Activated CD8-positive, alpha-beta memory T cell treated with anti-CD3 and anti-CD28 coated beads for 24 hours (primary cell): ENCODE measurements at places on chromosomes 12 and 14.
A peak's percentile ranks its signal among the peaks of the same experiment; 100 is the strongest.

- DNase-seq = no peak
These were observed 55.0 kb downstream of the EMP1 start for GRCh38 chr12:13251521-13251920.

GRCh38 chr12:14514154-14514842 lies 53.4 kb downstream of the PLBD1 start:
- no peak for DNase-seq

- DNase-seq = no peak
These were observed 158.2 kb downstream of the NUAK1 start for GRCh38 chr12:105980533-105980932.

DNA sequence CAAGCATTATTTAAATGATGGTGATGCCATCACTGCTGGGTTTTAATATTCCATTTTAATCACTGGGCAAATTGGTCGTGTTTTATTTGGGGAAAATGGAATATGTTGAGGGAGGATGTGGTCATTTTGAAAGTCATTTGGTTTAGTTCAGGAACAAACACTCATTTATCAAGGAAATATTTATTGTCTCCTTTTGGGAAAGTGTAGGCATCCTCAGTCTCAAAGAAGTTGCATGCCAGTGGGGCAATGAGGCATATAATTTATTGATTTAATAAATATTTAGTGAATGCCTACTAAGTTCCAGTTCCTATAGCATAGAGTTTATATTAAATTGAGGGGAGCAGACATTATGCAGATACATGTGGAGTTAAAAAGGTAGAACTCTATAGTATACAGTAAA lies 134.3 kb downstream of the NPAS3 start:
- DNase-seq = no peak

GRCh38 chr12:14452865-14453264 lies 87.4 kb downstream of the ATF7IP start:
- no peak for DNase-seq

DNA sequence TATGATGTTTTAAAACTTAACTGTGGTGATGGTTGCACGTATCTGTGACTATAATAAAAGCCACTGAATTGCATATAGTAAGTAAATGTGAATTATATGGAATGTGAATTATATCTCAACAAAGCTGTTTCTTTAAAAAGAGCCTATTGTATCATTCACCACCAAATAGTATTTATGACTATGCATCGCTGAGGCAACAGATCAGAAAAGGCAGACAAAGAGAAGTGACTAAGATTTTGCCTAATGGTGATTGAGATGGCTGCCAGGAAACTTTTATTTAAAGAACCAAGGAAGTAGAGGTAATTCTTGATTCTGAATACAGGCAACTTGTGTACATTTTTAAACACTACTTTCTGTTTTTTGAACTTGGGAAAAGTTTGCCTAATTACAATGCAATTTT lies 31.7 kb downstream of the DHRS7 start:
- DNase-seq = no peak

DNA sequence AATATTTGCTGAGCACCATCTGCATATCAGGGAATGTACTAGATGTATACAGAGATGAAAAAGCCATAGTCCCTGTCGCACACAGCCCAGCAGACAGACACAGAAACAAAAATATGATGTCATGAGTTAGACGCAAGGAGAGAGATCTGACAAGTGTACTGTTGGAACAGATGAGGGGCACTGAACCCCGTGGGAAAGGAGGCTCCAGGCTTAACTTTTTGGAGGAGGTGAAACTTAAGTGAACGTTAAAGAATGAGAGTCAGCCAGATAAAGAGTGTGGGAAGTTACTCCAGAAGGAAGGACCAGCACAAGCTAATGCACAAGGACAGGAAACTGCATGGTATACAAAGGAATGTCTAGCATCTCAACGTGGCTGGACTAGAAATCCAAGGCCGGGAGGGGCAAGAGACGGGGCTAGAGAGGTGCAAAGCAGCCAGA lies 2.5 kb upstream of the ACTN1 start:
- no peak for DNase-seq

DNA sequence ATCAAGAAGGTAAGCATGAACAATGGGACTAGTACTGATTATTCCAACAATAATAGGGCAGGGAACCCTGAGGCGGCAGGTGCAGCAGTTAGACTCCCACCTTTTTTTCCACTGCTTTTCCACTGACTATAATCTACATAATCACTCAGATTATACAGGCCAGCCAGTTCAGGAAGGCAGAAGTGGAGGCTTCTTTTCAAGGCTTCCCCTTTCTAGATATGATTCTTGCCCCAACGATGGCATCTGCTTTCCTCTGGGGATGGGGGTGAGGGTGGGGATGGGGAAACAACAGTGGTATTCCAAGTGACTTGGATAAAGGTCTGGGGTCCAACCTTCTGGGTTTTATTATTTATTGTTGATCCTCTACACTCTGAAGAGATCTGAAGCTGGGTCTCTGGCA lies 331 bp downstream of the NCKAP1L start:
- DNase-seq = no peak

DNA sequence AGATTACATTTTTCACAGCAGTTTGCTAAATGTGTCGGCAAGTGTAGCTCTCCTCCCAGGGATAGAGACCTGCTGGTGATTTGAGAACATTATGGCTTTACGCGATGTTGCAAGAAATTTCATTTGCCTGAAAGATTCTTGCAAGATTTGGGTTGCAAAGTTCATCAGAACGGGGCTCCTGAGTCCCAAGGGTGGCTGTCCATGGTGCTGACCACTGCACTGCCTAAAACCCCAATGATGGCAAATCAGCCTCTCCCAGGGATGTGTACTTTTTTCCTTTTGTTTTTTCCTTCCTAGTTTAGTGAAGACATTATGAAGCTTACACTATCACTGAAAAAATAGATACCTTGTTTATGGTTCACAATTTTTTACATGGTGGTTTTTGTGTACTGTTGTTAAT lies 85.4 kb downstream of the WSCD2 start:
- DNase-seq = no peak

DNA sequence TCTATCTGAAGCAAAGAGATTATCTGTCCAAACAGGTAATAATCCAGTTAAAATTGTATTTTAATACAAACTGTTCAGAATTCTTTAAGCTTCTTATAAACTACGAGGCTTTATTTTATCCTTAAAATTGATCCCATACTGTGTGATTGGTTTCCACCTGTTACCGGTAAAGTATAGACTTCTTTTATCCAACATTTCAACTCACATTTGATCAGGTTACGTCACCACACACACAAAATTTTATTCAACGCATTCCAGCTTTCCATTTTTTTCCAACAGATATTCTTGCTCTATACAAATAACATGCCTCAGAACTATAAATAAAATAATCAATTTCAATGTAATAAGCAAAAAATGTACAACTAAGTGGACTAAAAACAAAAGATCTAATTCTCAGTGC lies 4.5 kb downstream of the NOVA1 start:
- DNase-seq = no peak

DNA sequence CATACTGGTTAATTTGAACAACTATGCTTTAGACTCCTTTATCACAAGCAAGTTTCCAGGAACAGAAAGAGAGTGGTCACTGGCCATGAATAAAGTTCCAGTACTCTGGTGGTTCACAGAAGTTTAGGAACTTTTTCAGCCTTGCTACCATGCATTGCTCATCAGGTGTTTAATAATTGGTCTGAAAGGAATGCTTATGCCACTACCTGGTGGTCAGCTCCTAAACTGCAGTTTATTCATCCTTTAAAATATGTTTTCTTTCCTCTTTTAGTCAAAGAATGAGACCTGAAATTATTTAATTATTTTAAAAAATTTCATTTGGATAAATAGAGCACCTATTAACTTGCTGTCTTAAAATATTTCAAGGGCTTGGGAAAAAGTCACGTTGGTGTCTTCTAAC lies 260.1 kb upstream of the OR4E1 start:
- no peak for DNase-seq

DNA sequence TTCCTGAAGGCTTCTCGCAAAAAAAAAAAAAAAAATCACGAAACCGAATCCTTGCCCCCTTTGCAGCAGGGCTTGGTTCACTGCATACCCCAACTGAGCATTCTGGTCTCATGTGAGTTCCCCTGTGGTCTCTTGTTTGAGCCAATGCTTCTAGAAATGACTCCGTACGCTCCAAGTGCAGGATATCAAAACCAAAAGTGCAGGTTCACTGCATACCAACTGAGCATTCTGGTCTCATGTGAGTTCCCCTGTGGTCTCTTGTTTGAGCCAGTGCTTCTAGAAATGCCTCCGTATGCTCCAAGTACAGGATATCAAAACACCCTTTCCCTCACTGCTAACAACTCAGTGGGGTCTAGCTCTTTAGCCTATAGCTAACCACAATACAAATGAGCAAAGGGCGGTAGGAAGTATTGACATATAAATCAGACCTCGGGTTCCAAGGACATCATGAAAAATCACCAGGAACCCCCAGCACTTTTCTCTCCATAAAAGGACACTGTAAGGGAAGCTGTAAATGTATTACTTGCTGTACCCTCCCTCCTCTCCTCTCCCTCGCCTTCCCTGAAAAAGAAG lies 206.3 kb upstream of the NOS1 start:
- DNase-seq = no peak

GRCh38 chr12:18887368-18887767 lies 149.4 kb downstream of the CAPZA3 start:
- no peak for DNase-seq

- DNase-seq = no peak
These were observed 91.8 kb downstream of the EML1 start for GRCh38 chr14:99884834-99885648.

GRCh38 chr14:75226755-75227544 lies 50.5 kb upstream of the TMED10 start:
- DNase-seq = no peak

GRCh38 chr12:42742716-42743115 lies 153.2 kb upstream of the PRICKLE1 start:
- no peak for DNase-seq

- DNase-seq = no peak
These were observed 32.2 kb upstream of the NUBPL start for GRCh38 chr14:31529053-31529452.

GRCh38 chr14:92154283-92154942 lies 32.6 kb downstream of the CPSF2 start:
- no peak for DNase-seq

- peak; percentile 91 for DNase-seq
These were observed 25.6 kb upstream of the MAP1LC3B2 start for GRCh38 chr12:116533343-116534251.

DNA sequence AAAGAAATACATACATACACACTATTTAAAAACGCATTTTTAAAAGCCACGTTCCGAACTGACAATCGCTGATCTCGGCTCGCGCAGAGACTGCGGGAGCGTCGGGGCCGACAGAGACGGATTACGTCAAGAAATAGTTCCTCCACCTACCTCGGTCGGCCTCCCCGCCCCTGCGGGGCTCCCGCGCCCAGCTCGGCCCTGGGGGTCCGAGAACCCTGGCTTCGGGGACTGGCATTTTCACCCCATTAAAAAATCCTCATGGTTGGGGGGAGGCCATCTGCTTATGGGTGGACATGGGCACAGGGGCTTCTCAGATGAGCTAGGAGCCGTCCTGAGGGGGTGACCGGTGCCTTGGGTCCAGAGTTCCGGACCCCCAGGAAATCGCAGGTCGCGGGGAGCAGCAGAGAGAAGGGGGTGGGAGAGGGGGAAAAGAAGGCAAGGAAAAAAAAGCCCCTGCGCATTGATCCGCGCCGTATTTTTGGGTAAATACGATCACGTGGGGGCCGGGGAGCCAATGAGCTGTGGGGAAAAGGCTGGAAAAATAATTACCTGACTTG lies 324 bp upstream of the HOXC9 start:
- no peak for DNase-seq

DNA sequence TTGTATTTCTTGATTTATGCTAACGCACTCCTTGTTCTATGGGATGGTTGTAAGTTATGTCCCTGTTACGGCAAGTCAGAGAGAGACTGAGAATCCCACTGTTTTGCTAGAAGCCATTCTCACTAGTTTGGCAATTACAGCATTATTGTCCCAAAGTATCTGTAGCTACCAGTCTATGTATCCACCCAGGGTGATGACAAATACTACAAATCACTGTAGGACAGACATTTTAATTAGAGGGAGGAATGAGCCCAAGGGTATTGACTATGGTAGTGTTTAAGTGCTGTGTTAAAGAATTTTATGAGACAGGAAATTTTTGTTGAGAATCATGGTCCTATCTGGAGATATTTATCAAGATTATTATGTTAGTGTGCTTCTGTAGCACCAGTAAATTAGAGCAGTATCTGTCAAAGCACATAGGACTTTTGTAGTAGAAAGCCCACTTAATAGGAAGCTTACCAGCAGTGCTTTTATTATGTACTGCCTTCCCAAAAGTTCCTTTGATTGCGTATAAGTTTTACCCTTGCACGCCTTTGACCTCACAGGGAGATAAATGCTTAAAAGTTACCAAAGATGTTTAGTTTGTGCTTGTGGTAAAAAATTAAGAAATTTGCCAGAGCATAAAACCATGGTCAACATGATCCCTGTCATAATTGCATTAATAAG lies 10.7 kb downstream of the PRKCH start:
- DNase-seq = no peak

GRCh38 chr12:87388376-87388775 lies 640.8 kb downstream of the C12orf50 start:
- no peak for DNase-seq

- DNase-seq = peak; percentile 93
These were observed 33.5 kb upstream of the NXPH4 start for GRCh38 chr12:57182918-57183575.

GRCh38 chr14:32256576-32256975 lies 53.5 kb upstream of the RNU6-8 start:
- no peak for DNase-seq

- DNase-seq = no peak
These were observed 92.9 kb upstream of the DIO2 start for GRCh38 chr14:80304125-80304766.

DNA sequence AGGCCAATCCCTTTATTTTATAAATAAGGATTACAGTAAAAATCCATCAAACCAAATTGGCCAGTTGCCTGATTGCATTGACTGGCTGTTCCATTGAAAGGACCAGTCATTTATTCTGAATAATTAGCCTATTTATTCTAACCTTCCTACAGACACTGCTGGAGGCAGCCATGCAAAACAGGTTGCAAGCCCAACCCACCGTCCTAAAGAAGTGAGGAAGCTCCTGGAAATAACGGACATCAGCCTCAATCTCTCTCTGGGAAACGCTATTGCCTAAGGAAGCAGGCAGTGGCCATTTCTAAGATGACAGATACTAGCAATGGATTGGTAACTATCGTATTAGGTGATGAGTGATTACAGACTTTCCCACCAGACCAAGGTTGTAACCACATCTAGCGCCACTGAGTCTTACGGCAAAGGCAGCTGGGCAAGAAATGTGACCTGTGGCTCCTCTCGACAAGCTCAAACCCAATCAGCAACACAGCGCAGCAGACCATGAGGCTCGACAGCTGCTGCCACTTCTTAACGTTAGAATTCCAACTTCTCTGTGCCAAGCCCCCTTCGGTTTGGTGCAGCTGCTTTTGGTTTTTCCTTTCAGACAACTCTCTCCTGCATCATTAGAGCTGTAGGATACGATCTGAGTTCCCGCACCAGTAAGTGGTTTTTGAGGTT lies 134.2 kb downstream of the KCNK10 start:
- DNase-seq = no peak

GRCh38 chr12:24759155-24759554 lies 189.7 kb downstream of the BCAT1 start:
- no peak for DNase-seq
